HL-60 (cell line): ENCODE measurements at places on chromosomes 13 and 19.

- no peak for DNase-seq
These were observed 42.5 kb downstream of the TNFRSF19 start for GRCh38 chr13:23612731-23613130.

GRCh38 chr13:55967055-55967454 lies 1173.7 kb upstream of the PRR20A start:
- no peak for DNase-seq

GRCh38 chr19:56258272-56258671 lies 14.3 kb upstream of the EDDM13 start:
- no peak for DNase-seq

GRCh38 chr19:10442698-10443097 lies 22.4 kb downstream of the PDE4A start:
- no peak for DNase-seq

- no peak for DNase-seq
These were observed 46.8 kb upstream of the FARP1 start for GRCh38 chr13:98096059-98096458.

GRCh38 chr19:56547535-56547934 lies 8.8 kb downstream of the ZFP28 start:
- no peak for DNase-seq

- no peak for DNase-seq
These were observed 392.6 kb downstream of the SLITRK5 start for GRCh38 chr13:88063741-88064140.

DNA sequence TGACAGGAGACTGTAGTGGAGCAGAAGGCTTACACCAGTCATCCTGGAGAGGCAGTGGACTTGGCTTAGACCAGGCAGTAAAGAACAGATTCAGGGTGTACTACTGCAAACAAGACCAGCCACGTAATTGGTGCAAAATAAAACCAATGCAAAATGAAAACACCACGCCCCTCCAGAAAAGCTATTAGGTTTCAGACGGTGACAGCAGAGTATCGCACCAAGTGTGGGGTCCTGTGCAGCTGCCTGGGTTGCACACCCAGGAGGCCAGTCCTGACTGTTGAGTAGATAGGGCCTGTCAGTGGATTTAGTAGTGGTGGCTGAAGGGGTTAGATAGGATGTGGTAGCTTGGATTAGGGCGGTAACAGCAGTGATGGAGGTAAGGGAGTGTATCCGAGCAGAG lies 5.4 kb upstream of the PRKACA start:
- DNase-seq = no peak

- no peak for DNase-seq
These were observed 25.2 kb downstream of the NLRP9 start for GRCh38 chr19:55712804-55713631.

GRCh38 chr19:49921871-49922795 lies 6.9 kb upstream of the ATF5 start:
- no peak for DNase-seq

DNA sequence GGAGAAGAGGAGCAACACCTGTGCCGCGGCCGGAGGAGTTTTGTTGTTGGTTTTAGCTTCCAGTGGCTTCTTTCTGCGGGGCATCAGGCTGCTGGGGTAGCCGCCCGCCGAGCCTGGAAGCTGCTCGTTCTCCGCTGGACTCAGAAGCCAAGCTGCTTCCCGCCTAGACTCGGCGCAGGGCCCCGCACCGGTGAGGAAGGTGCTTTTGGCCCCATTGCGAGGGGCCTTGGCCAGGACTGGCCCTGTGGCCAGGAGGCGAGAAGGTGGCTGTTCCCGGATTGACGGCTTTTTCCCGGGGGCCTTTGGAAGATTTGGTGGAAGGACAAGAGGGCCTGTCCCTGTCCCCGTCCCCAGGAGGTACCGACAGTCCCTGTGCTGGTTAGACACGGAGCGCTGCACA lies 28.8 kb downstream of the CERS1 start:
- no peak for DNase-seq

GRCh38 chr13:44930963-44931623 lies 58.2 kb downstream of the NUFIP1 start:
- DNase-seq = no peak

- peak; percentile 84 for DNase-seq
These were observed 12.0 kb downstream of the FPR2 start for GRCh38 chr19:51772977-51773376.

DNA sequence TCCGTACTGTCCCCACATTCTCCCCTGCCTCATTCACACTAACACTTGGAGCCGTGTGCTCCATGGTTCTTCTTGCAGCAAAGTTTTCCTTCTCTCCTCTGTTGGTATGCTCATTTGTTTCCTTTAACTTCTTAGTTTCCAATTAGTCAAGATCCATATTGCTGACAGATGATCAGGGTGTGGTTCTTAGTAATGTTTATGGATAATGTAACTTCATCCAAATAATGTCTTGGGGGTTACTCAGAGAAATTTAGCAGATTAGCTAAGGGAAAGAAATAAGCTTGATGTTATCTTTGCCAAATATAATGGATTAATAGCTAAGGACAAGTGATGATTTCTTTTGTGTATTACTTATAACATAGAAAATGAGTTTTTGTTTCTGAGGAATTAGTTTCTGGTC lies 174.4 kb downstream of the NUFIP1 start:
- DNase-seq = no peak

- no peak for DNase-seq
These were observed 15.5 kb upstream of the ERCC1 start for GRCh38 chr19:45439190-45439568.

DNA sequence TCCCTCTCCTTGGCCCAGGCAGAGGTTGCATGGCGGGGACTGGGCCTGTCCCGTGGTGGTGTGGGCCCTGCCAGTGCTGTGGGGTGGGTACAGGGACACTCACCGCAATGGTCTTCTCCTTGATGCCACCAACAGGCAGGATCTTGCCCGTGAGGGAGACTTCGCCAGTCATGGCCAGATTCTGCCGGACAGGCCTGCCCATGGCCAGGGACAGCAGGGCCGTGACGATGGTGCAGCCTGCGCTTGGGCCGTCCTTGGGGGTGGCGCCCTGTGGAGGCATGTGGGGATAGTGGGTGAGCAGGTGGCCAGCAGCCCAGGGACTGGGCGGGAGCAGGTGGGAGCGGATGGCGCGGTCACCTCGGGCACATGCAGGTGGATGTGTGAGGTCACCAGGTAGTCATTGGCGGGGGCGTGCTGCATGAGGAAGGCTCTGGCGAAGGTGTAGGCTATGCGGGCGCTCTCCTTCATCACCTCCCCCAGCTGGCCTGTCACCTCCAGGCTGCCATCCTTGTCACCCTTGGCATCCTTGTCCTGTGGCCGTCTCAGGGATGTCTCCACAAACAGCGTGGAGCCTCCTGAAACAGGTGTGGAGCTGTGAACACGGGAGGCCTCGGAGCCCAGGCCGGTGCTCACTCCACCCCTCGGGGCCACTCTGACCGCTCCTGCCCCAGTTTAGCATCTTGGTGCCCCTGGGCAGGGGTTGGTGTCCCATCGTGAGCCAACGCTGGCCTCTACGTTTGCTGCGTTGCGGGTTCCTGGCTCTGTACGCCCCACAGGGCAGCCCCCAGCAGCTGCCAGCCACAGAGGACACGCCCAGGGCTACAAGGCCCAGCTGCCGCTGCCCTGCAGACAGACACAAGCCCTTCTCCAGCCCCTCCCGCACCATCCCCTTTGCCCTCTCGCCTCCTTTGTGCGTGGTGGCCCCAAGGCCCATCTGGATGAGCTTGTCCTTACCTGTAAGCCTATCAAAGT lies 3.4 kb downstream of the RPL36 start:
- DNase-seq = no peak

DNA sequence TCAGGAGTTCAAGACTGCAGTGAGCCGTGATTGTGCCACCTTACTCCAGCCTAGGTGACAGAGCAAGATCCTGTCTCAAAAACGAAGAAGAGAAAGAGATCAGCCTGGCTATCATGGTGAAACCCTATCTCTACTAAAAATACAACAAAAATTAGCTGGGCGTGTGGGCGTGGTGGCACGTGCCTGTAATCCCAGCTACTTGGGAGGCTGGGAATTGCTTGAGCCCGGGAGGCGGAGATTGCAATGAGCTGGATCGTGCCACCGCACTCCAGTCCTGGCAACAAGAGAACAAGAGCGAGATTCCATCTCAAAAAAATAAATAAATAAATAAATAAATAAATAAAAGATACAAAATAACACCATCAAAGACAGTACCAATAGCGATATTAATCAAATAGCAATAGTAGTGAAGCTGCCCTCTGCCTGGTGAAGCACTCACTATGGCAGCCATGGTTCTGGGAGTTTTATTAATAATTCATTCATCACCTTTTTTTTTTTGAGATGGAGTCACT lies 53.9 kb downstream of the NFIC start:
- DNase-seq = no peak

- DNase-seq = no peak
These were observed 6.9 kb upstream of the LTBP4 start for GRCh38 chr19:40594255-40594654.
